ENCODE measurements at places on chromosomes 2 and 18.
A peak's percentile ranks its signal among the peaks of the same experiment; 100 is the strongest.

- no peak for DNase-seq
Observed at GRCh38 chr2:68839260-68839833, 31.9 kb downstream of the BMP10 start.

GRCh38 chr2:107808959-107809358 is 17.7 kb upstream of the RGPD4 start:
- DNase-seq: no peak

DNA sequence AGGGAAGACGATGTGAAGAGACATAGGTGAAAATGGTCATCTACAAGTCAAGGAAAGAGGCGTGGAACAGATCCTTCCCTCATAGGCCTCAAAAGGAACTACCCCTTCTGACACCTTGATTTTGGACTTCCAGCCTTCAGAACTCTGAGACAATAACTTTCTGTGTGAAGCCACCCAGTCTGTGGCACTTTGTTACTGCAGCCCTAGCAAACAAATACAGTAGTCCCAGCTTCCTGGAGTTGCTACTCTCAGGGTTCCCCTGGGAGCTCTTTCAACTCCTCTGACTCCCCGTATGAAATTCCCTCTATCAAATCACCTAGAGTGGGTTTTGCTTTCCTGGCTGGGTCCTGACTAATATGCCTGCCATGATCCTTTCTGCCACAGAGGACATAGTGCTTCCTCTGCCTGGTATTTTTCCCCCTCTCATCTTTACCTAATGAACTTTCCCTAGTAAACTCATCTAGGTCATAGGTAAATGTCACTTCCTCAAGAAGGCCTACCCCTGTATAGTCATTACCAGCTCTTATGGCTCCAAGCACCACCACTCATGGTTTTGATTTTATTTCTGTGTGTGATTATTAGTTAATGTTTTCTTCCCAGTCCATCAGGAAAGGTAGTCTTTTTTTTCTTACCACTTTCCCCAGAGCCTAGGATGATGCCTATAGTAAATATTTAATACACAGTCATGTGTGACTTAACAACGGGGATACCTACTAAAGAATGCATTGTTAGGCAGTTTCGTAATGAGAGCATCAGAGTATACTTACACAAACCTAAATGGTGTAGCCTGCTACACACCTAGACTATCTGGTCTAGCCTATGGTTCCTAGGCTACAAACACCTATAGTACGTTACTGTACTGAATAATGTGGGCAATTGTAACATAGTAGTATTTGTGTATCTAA is 111.5 kb upstream of the LGALSL start:
- no peak for DNase-seq

DNA sequence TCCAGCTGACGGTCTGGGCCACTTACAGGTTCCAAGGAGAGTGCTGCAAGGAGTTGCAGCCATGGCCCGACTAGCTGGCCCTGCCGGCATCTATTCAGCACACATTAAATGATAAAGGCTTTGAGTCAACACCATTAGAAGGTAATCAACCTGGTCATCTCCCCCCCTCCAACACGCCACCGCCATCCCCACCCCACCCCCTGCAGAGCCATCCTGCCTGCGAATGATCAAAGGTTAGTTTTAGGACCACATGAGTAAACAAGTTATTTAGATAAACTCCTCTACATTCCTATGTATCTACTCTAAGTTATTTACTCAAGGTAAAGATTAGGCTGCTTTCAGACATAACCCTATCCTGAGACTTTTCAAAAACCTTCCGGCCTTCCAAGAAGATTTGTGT is 349.3 kb upstream of the SLC39A10 start:
- DNase-seq: no peak

GRCh38 chr2:610491-610890 is 66.7 kb downstream of the TMEM18 start:
- no peak for DNase-seq

DNA sequence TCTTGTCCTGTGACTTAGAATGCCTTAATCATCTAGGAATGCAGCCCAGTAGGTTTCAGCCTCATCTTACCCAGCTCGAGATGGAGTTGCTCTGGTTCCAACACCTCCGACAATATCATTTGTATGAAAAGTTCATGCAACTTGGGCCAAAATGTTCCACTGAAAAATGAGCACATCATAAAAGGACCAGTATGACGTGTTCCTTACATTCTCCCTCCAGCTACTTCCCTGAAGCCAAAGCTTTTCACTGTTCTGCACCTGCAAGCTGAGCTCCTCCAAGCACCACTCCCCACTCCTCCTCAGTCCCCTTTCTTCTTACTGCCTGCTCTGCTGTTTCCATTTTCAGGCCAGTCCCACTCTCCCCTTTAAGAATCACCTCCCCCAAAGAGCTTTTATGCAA is 23.1 kb downstream of the TMEM182 start:
- no peak for DNase-seq

- DNase-seq: no peak
Observed at GRCh38 chr18:35444636-35445035, 53.1 kb downstream of the INO80C start.

- no peak for DNase-seq
Observed at GRCh38 chr18:24629921-24630320, 169.5 kb downstream of the HRH4 start.

DNA sequence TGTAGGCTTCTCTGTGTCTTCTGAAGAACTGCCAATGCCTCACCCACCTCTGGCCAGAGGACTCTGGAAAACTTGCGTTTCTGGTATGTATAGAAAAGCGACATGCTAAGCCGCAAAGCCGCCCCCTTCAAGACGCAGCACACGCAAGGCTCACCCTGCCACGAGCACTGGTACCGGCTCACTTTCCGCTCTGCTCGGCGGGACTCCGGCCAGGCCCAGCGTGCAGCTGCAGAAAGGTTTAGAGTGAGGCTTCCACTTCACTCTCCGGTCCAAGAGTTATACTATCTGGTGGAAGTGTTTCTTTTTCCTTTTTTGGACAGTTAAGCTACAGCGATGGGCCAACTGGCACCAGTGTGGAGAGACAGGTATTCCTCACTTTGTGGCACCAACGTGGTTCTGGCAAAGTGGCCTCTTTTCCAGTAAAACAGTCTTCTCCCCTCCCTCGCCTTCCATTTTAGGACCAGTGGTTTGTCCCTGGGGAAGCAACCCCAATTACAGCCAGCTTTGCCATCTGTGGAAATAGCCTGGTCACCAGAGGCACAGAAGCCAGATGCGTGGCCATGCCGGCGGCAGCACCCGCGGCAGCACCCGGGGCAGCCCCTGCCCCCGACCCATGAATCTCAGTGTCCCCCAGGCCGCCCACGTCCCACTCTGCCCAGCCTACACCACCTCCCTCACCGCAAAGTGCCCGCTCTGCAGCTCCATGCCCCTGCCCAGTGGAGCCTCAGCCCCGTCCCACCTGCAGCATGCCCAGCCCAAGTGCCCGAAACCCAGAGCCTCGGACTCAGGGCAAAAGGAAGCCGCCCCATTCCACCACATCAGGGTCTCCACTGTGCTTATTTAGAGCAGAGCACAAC is 91.6 kb upstream of the CTDP1 start:
- DNase-seq: no peak

DNA sequence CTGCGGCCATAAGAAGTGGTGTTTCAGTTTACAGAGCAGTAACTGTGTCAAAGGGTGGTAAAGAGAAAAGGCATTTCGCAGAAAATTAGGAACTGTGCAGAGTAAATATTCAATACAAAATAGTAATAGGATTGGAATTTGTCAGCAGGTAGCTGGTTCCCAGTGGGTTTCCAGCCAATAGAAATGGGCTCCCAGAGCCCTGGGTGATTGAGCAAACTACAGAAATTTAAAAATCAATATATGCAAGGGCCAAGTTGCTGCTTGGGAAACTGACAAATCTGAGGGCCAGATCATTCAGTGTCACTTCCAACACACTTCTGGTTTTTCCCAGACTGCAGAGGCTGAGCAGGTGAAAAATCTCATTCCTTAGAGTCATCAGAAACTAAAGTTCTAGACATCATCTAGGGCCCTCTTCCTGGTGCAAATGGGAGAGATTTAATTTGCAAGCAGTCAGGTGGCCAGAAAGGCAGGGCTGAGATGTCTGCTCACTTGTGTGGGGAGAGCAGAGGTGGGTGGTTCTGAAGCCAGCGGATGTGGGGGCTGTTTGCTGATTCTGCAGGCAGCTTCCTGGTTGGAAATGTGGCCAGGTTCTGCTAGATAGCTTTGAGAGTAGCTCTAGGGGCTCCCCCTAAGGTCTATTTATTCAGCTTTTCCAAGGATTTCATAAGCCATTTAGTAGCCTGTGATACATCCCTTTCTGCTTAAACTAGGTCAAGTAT is 182.4 kb downstream of the NCK2 start:
- no peak for DNase-seq

GRCh38 chr2:239223310-239224198 is 177.3 kb downstream of the HDAC4 start:
- DNase-seq: no peak

GRCh38 chr2:64931246-64932115 is 57.7 kb upstream of the SLC1A4 start:
- DNase-seq: no peak

DNA sequence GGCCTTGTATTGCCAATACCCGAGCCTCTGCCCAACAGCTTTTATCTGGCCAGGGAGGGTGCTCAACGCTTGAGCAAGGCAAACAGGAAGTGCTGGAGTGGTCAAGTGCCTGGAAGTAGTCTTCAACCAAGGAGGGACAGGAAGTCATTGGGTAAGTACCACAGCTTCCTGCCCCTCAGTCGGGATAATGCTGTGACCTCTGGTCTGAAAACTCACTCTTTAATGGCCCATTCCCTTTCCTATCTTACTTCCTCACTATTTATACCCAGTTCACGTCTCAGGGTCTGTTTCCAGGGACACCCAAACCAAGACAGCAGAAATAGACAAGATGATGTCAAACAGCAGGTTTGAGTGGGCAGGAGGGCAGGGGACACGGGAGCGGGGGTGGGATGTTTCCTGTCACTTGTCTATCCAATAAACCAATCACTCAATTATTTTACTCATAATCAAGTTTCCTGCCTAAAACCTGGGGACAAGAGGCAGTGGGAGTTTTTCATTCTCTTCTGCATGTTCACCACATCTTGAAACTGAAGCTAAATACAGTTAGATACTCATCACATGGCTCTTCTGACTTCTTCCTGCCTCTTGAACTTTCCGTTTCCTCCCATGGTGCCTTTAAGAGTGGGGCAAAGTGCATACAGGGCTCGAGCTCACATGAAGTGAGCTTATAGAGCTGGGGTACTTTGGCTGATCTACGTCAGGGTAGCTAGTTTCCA is 68.9 kb upstream of the CAB39 start:
- DNase-seq: no peak

DNA sequence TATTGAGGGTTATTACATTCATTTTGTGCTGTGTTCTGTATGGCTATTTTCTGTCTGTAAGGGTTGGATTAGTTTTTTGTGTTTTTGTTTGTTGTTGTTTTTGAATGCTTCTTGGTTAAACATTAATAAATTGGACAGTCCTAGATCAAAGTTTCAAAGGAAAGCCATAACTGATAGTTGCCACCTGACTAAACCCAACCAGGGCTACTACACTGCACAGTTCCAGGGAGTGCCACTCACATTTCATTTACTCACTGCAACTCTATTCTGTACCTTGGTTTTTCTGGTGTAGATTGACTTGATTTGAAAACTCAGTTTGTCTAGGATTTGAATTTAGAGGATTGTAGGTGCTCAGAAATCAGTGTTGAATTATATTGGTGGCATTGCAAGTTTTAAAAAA is 6.4 kb downstream of the MYL12B start:
- no peak for DNase-seq

GRCh38 chr2:12120281-12121150 is 374.1 kb downstream of the LPIN1 start:
- peak; percentile 10 for DNase-seq

- DNase-seq: no peak
Observed at GRCh38 chr2:31246184-31246852, 12.4 kb downstream of the EHD3 start.

GRCh38 chr2:199469514-199470360 is 12.0 kb upstream of the SATB2 start:
- DNase-seq: no peak

DNA sequence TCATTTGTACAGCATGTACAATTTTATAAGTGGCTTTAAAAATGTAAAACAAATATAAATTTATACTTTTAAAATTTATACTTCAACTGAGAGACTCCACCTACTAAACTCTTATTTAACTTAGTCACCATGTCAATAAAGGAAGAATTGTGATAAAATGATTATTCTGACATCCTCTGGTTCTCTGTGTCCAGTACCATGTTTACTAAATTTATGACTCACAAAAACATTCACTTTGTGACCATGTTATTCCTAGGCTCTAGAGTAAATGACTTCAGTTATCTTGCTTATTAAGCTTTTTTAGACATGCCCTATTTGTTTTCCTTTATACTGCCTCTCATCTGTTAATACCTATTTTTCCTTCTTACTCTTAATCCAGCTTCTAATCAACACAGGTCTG is 959.6 kb upstream of the SLC39A10 start:
- no peak for DNase-seq

GRCh38 chr2:64461271-64462058 is 7.5 kb downstream of the LGALSL start:
- no peak for DNase-seq

- DNase-seq: no peak
Observed at GRCh38 chr2:109213646-109214433, 84.8 kb downstream of the SH3RF3 start.

GRCh38 chr2:232238108-232238507 is 140.4 kb upstream of the ALPP start:
- no peak for DNase-seq

DNA sequence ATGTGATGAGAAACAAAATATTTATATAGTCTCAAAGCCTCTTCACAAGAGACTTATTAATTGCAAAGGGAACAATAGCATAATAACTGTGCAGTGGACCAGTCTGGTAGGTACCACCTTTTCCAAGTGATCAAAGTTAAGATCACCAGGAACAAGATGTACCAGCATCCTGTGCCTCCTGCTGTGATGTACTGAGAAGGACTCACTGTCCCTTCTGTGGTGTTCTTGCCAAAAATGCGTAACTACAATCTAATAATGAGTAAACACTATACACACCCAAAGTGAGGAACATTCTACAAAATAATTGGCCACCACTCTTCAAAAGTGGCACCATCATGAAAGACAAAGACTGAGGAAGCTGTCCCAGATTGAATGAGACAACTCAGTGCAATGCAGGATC is 14.5 kb downstream of the GNLY start:
- DNase-seq: no peak

- no peak for DNase-seq
Observed at GRCh38 chr18:10319026-10319425, 135.4 kb upstream of the APCDD1 start.
